ENCODE measurements at places on chromosomes 7 and 10.
A peak's percentile ranks its signal among the peaks of the same experiment; 100 is the strongest.

GRCh38 chr7:39493934-39494333 lies 72.3 kb upstream of the YAE1 start:
- DNase-seq = no peak

GRCh38 chr7:4074407-4074806 lies 607.7 kb upstream of the FOXK1 start:
- no peak for DNase-seq

DNA sequence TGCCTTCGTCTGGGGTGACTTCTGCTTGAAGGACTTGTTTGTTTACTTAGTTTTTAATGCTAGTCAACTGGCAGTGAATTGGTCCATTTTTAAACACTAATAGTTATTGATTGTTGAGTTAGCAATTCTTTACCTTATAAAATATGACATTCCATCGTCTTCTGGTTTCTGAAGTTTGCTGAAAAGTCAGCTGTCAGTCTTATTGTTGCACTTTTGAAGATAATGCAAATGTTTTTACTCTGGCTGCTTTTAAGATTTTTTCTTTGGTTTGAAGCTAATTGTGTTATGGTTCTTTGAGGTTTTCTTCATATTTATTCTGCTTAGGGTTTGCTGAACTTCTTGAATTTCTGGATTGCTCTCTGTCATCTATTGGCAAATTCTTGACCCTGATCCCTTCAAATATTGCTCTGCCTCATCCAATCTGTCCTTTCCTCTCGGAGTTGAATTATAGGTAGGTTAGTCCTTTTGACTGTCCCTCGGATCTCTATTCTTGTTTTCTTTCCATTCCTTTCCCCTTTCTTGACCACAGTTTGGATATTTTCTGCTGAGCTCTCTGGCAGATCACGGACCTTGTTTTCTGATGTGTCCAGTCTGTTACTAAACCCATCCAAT lies 24.2 kb downstream of the MGMT start:
- DNase-seq = peak; percentile 61

DNA sequence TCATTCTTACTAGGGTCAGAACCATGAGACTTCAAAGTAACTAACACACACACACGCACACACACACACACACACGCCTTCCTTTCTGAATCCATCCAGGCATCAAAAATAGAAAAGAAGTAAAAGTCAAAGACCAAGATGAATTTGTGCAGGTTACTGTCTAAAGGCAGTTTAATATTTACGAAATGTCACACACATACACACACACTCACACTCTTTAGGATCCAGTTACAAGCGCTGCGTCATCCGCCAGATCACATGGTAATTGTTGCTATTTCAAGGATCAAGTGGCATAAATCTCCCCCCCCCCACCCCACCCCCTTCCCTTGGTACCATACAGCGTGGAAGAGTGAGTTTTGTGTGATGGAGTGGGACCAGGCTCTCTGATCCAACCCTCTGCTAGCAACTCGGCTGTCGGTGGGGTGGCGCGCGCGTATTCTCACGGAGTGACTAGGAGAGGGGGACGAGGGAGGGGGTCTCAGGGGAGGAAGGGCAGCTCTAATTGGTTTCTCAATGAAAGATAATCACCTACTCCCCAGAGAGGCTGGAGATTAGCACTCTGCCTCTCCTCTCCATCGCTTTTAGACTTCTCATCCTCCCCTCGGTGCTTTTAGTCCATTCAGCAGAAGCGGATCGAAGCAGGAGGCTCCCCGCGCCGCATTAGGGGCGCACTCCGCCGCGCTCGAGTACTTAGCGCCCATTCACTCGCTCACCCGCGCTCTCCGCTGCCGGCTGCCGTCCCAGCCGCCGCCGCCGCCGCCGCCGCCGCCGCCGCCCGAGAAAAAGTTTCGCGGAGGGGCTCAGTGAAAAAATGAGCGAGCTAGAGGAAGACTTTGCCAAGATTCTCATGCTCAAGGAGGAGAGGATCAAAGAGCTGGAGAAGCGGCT lies 83.5 kb upstream of the PRKG1 start:
- no peak for DNase-seq

- no peak for DNase-seq
These were observed 128.9 kb downstream of the NRCAM start for GRCh38 chr7:108327353-108327752.

- DNase-seq = no peak
These were observed 129.8 kb downstream of the KCND2 start for GRCh38 chr7:120402801-120403200.

- DNase-seq = no peak
These were observed 18.6 kb upstream of the SDK1 start for GRCh38 chr7:3282457-3282856.

- no peak for DNase-seq
These were observed 87.4 kb downstream of the FOXL3 start for GRCh38 chr7:377080-378040.

DNA sequence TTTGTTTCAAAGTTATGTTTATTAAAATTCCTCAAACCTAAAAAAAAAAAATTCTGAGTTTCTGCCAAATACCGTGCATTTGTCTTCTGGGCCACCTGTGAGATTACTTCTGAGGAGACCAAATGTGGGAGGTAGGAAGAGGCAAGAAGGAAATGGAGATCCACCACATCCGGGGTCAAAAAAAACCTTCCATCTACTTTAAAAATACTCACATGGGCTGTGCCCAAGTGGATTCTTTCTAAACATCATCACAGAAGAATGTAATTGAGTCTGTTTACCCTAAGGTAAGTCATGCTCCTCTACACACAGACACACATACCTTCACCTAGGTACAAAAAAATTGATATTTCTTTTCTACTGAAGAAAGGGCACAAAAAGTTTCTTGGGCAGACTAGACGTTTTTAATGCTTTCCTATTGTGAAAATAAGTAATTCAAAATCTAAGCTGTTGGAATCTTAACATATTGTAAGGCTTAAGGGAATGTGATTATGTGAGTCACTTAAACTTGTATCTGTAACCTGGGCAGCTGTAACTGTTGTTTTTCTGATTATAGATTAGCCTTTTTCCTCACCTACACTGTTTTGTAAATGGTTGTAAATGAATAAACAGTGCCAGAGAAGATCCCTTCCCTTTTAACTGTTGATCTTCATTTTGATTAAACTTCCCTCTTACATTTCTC lies 19.1 kb upstream of the SPOCK2 start:
- DNase-seq = peak; percentile 46

All from ACHN (cell line).